ENCODE measurements at places on chromosomes 2 and 18.

DNA sequence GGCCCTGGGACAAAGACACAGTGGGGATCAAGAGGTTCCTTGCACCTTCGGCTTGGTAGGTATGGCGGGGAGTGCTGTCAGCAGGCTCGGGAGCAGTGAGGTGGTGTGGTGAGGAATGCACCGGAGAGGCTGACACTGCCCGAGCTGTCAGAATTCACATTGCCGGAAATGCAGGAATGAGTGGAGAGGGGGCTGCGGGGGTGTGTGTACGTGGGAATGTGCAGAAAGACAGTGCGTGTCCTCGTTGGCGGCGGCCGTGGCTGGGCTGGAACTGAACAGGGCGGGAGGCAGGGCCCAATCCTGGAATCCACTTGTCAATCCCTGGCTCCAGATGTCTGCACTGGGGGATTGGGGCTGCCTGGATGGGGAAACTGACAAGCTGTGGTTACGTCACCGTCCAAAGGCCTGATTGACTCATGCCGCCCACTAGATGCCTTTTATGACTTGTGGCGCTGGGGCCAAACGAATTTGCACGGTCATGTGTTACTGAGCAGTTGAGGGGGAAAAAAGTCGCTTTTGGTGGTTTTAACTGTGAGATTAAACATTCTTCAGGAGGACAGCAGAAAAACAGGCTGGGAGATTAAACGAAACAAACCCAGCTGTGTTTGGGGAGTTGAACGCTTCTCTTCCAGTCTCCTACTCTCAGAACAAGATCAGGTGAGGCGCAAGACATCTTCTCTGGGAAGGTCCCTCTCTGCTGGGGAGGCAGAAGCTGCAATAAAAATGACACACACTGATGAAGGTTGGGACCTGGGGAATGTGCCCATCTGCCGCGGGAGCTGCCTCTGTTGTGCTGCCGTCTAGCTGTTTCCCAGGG, 189.4 kb upstream of the GLI2 start:
- DNase-seq = no peak

GRCh38 chr2:231069379-231070054, 12.8 kb downstream of the PSMD1 start:
- DNase-seq = no peak

- DNase-seq = no peak
Observed at GRCh38 chr18:50578030-50578429, 18.1 kb downstream of the MAPK4 start.

- DNase-seq = no peak
Observed at GRCh38 chr2:211367293-211367692, 810.9 kb downstream of the CPS1 start.
